ENCODE measurements at places on chromosomes 11 and 22.

- no peak for DNase-seq
- H3K4me3 ChIP-seq, result no peak overlapping the region
- no peaks in the 10 kb centered on the region for H3K36me3 ChIP-seq
Measured at GRCh38 chr11:79485694-79486093, 44.9 kb upstream of the TENM4 start.

DNA sequence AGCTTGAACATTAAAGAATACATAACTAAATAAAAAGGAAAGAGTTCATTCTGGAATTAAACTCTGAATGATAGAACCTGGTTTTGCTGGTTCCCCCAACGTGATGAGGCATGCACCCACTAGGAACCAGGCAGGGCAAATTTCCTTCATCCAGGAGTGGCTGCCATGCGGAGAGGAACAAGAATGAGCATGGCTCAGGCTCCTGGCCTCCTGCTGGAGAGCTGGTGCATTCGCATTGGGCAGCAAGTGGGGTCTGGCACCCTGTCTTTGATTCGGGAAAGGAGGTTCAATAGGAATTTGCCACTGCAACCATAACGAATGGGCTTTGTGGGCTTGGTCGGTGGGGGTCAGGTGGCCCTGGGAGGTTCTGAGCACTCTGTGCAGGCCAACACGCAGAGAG lies 169.8 kb upstream of the TENM4 start:
- H3K4me1 ChIP-seq, result no peaks in the 10 kb centered on the region
- no peaks in the 10 kb centered on the region for H3K36me3 ChIP-seq
- peaks cover 6% of the 10 kb centered on the region for H3K27me3 ChIP-seq
- no peak for DNase-seq

DNA sequence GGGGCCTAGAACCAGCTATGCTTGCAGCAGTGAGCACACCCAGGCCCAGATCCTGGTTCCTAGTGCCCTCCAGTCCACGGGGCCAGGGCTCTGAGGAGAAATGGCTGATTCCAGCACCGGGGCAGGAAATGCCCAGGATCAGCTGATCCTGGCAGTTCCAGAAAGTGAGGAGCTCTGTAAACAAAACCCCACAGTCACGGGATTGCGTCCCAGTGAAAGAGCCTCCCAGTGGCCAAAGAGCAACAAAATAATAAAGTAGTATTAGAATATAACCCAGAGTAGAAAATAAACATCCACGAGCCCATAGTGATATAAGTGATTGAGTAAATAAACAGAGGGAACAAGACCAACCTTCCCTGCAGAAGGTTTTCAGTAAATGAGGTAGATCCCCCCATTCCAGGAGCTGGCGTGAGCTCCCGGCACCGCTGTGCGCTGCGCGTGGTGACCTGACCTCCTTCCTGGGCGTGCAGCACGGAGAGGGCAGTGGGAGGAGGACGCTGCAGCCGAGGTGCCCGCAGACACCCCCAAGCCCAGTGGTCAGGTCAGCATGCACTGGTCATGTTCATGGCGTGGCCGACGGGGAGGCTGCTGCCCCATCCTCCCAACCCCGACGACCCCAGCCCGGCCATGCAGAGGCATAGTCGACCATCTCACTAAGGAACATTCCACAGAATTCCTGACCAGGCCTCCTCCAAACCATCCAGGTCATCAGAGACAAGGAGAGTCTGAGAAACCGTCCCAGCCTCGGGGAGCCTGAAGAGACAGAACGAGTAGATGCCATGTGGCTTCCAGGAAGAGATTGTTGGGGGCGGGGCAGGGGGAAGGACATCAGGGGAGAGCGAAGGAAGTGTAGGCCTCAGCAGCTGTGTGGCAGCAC lies 19.8 kb downstream of the PTDSS2 start:
- H3K27me3 ChIP-seq, result no peaks in the 10 kb centered on the region
- H3K36me3 ChIP-seq, result peaks cover 4% of the 10 kb centered on the region
- H3K4me1 ChIP-seq, result no peaks in the 10 kb centered on the region
- no peak overlapping the region for H3K4me3 ChIP-seq
- no peak for DNase-seq

- DNase-seq, result no peak
- H3K27ac ChIP-seq, result no peak overlapping the region
- no peaks in the 10 kb centered on the region for H3K27me3 ChIP-seq
Measured at GRCh38 chr22:17855572-17856290, 81.5 kb upstream of the BID start.

DNA sequence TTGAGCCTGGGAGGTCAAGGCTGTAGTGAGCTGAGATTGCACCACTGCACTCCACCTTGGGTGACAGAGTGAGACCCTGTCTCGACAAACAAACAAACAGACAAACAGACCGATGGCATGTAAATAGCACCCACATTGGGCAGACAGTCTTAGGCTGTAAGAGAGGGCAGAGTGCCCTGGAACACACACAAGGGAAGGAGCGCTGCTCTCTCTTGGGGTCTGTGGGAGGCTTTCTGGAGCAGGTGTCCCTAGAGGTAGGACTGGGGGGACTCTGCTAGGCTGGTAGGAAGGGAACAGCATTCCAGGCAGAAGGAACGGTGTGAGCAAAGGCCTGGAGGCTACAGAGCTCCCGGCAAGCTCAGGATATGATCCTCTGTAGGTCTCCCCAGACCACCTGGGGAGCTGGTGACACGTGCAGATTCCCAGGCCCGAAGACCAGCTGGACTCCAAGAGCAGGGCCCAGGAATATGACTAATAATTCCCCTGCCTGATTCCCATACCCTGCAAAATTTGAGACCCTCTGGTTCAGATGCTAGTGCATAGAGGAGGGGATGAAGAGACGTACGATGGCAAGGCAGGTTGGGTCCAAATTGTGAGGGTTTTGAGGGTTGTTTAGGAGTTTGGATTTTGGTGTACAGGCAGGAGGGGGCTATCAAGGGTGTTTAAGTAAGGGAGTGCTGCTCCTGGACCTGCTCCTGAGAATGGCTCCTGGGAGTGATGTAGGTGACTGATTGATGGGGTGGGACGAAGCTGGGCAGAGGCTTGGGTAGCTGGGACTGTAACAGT lies 11.6 kb downstream of the SMIM38 start:
- H3K36me3 ChIP-seq, result peaks cover 7% of the 10 kb centered on the region
- peaks cover 4% of the 10 kb centered on the region for H3K27me3 ChIP-seq
- peak overlapping the region; percentile 66 for H3K4me3 ChIP-seq
